ENCODE measurements at places on chromosomes 7 and 10. TPM values are rescaled to one million over a fixed set of nuclear protein-coding genes. Genes with fewer than 3 reads are reported as not detected.

The CCDC3 gene
- total RNA-seq, result 21.1 TPM

The NPC1L1 gene
- total RNA-seq, result not detected

The SPDYE8 gene
- not detected for total RNA-seq

The RNF32 gene
- 1.2 TPM for total RNA-seq

The PMPCB gene
- total RNA-seq, result 52.2 TPM

The WEE2 gene
- not detected for total RNA-seq

The TEX36 gene
- total RNA-seq, result not detected

The ITPRID1 gene
- not detected for total RNA-seq

Measured in aortic smooth muscle cell (primary cell).